Activated naive CD8-positive, alpha-beta T cell treated with anti-CD3 and anti-CD28 coated beads, Interleukin-2, amount 10 ng/mL, durations not matched to agents 7 days and 5 days (primary cell): ENCODE measurements at places on chromosomes 16 and 17.

GRCh38 chr17:74808714-74809430 is 32.7 kb upstream of the NAT9 start:
- no peak for DNase-seq

DNA sequence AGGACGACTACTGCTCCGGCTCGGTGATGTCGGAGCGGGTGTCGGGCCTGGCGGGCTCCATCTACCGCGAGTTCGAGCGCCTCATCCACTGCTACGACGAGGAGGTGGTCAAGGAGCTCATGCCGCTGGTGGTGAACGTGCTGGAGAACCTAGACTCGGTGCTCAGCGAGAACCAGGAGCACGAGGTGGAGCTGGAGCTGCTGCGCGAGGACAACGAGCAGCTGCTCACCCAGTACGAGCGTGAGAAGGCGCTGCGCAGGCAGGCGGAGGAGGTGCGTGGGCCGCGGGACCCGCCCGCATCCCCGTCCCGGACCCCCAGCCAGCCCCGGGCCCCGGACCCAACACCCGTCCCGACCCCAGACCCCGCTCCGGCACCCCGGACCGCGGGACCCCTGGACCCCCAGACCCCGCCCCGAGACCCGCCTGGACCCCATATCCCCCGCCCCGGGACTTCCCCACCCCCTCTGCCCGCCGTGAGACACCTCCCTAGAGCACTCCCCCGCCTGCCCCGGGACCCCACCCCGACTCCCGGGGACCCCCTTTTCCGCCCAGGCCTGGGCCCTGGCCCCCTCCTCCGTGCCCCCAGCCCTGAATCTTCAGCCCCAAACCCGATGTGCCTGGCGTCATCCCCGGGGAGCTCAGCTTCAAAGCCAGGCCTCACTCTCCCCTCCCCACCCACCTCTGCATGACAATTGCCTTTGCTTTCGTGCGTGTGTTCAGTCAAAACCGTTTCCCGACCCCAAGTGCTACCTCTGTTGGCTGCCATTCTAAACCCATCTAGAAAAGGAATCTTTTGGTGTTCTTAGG is 594 bp downstream of the MAPK8IP3 start:
- peak; percentile 44 for DNase-seq

- DNase-seq = no peak
Observed at GRCh38 chr16:27838536-27839175, 224.9 kb downstream of the GSG1L start.

- no peak for DNase-seq
Observed at GRCh38 chr16:23055481-23055880, 93.8 kb downstream of the USP31 start.

DNA sequence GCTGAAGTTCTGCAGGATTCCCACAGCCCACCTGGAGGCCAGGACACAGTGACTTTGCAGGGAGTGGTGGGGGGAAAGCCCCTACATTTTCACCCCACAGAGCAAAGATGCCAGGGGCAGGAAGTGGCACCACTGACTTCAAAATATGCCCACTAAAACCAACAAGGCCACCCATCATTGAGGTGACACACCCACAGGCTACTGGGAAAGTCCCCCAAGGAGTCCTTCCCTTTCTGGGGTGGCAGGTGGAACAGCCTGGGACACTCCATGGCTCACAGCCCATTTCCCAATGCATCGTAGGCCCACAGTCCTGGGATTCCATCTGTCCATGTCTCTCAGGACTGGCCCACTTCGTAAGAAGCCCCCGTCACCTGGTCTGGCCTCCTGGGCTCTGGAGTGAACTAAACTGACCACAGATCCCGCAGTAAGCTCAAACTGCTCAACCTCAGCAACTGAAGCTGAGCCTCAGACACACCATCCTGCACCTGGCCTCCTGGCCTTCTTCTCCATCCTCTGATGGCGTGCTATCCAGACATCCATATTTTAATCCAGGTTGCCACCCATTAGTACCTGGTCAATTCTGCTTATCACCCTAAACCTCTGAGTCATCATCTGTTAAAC is 7.5 kb upstream of the CCL1 start:
- DNase-seq = no peak

GRCh38 chr17:20997711-20998570 is 44.9 kb downstream of the USP22 start:
- DNase-seq = no peak

DNA sequence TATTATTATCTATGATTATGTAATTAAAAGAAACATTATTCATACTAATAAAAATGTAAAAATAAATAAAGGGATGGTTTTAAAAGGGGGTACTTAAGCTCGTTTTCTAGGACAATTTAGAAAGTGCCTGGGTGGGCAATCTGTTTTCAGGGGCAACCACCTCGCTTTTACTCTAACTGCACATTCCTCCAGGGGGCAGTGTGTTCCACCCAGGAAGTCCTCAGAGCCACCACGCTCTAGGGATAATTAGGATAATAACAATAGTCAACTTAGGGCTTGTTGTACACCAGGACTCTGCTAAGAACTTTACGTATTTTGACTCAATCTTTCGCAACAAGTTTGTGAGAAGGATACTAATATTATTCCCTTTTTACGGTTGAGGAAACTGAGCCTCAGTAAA is 396.7 kb upstream of the MAF start:
- no peak for DNase-seq

DNA sequence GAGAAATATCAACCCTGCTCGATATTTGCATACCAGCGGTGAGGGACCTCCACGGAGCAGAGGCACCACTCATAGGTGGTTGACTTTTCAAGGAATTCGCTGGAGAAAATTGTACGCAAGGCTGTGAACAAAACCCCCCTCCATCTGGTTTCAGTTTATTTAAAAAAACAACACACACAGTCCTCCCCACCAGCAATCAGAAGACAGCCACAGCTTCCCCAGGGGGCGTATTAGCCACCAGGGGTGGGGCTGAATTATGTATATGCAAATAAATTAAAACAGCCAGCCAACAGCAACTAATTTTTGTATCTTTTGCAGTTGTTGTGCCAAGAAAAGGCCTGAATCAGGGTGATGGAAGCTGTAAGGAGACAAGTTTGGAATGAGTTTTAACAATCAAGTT is 5.9 kb upstream of the HSD11B2 start:
- no peak for DNase-seq

GRCh38 chr17:47720196-47720595 is 12.8 kb upstream of the TBX21 start:
- no peak for DNase-seq

DNA sequence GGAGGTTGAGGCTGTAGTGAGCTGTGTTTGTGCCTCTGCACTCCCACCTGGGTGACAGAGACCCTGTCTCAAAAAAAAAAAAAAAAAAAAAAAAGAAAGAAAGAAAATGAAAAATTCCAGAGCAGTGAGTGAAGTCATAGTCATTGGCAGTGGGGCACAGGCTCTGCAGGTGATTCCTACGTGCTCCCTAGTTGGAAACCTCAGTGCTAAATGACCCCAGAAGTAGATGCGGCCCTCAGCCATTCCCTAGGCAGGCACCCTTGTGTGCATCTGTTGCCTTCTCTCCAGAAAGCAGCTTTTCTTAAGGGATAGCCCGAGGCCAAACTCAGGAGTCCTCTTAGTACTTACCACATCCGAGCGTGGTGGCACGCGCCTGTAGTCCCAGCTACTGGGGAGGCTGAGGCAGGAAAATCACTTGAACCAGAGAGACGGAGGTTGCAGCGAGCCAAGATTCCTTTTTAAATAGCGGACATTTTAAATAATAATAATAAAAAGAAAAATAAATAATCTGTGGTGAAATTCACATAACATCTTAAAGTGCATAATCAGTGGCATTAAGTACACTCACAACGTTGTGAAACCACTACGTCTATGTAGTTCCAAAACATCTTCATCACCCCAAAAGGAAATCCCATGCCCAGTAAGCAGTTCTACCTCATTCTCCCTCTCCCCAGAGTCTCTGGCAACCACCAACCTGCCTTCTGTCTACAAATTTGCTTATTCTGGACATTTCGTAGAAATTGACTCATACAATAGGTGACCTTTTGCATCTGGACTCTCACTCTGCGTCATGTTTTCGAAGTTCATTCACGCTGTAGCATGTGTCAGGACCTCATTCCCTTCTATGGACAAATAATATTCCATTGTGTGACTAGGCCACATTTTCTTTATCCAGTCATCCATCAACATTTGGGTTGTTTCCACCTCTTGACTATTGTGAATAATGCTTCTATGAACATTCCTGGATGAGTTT is 12.5 kb upstream of the SPHK1 start:
- DNase-seq = no peak

DNA sequence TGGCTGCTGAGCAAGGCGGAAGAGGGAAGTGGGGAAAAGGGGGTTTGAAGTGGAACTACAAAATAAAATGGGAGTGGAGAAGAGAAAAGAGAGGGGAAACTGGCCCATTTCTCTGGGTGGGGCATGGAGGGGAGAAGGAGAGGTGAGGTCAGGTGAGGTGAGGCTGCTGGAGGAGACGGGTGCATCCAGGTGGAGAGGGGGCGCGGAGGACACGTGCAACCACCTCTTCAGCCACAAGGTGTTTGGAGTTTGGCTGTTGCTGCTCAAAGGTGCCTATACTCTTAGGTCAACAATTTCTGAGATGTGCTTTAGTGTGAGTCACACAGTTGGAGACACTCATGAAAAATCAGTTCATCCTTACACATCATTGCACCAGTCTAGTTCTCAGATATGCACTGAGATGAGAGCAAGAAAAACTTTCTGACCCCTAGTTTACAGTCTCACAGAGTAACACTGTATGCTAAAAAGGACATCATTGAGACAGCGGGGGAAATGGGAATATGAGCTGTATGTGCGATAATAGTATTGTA is 4.8 kb downstream of the SLC6A4 start:
- DNase-seq = no peak

DNA sequence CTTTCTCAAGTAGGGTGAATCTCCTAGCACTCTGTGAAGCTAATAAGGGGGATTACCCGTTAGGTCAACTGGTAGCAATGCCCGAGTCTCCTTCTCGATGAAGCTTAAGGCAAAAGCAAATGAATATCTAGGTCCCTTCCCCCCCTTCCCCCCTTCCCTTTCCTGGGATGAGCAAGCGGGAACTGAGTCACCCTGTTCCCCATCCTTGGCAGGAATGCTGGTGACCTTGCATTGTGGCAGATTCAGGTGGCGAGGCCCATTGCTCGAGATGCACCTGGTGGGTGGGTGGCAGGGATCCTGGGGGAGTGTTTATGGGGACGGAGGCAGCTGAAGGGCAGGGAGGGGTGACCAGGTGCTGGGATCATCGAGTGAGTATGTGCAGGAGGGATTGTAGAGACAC is 7.1 kb downstream of the NXPH3 start:
- no peak for DNase-seq

DNA sequence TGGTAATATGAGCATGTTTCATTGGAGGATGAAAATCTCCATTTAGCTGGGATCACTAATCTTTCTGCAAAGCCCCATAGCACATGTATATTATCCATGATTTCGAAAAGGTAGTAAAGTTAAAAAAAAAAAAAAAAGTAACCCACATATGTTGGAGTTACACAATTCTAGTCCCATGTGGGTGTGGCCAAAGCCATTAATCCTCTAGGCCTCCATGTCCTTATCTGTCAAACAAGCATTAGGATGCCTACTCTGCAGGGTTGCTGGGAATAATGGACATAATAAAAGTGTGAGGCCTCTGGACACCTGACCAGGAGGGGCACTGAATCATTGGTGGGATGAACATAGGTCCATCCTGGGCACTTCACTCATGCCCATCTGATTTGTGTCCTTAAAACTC is 29.2 kb upstream of the VAT1L start:
- DNase-seq = no peak

GRCh38 chr16:69563605-69564580 is 1.9 kb upstream of the NFAT5 start:
- DNase-seq = no peak

DNA sequence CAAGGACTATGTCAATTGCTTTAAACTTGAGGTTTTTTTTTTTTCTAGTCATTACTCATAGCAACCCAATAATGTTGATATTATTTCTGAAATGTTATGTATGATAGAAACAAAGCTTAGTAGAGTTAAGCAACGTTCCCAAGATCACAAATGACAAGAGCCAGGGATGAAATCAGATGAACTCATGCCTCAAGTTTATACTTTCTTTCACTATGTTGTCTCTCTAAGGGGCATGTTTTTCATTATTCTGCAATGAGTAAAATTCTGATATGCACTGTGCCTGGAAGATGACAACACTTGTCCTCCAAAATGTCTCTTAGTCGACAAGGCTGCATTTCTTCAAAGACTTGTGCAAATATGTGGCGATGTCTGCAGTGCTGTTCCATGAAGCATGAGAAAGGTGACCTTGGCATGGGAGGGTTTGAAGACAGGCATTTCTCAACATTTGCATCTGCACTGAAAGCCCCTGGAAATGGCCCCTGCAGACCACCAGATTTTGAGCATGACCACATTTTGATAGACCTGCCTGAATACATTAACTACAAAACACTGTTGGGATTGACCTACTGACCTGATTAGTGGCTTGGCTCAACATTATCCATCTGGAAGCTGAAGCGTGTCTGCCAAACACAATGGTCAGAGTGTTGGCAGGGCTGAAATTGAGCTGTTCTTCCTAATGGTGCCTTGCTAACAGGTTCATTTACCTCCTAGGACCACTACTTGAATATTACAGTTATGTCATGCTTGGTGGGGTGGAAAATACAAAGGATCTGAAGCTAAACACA is 1027.5 kb downstream of the CDH11 start:
- DNase-seq = no peak

GRCh38 chr17:61029181-61029580 is 351.5 kb downstream of the BCAS3 start:
- DNase-seq = no peak

DNA sequence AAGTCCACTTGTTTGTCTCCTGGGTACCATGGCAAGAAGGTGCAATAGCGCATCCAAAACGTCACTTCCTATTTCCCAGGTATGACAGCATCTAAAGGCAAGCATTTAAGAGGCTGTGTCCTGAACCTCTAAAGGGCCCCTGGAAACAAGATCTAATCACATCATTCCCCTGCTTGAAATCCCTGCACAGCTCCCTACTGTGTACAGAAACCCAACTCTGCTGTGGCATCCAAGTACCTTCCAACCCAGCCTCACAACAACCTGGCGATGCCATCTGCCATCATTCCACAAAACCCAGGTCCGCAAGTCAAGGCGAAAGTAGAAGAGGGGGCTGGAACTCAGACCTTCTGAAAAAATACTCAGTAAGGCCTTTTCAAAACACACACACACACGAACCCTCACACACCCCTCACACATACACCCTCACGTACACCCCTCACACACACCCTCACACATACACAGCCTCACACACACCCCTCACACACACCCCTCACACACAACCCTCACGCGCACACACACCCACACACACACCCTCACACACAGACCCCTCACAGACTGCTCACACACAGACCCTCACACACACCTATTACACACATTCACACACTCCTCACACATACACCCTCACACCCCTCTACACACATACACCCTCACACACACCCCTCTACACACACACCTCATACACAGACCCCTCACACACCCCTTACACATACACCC is 24.5 kb downstream of the C17orf67 start:
- no peak for DNase-seq
